ENCODE measurements at places on chromosomes 3 and 15.

- no peak for DNase-seq
These were observed 12.8 kb downstream of the SETD5 start for GRCh38 chr3:9409981-9410854.

GRCh38 chr3:153052096-153052460 lies 109.9 kb upstream of the RAP2B start:
- DNase-seq = no peak

GRCh38 chr15:75577401-75578172 lies 1.5 kb downstream of the PTPN9 start:
- DNase-seq = no peak

DNA sequence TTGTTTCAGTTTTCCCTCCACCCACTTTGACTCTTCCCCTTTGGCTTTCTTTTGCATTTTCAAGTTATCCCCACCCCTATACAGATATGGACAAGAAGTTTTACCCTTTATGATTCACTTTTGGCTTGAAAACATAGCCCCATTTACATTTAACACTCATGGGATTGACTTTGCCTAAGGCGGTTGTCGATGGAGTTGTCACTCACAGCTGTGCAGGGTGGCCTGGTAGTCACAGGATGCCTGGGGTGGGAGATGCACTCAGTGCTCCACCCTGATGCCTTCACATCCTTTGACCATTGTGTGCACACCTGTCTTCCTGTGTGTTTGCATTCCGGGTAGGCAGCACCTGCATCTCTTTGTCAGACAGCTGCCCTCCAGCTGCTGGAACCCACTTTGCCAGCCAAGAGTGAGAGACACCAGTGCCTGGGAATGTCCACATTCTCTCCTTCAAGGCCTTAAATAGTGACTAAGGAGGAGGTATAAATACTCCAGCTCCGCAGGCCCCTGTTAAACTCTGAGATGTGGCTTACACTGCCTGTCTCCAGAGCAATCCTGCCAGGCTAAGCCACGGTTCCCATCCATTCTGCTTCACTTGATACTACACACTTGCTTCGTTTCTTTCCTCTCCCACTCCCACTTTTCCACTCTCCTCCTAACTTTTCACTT lies 191.5 kb upstream of the SLC24A5 start:
- peak; percentile 81 for DNase-seq

GRCh38 chr3:127915115-127915936 lies at the start of gene KBTBD12:
Gene KBTBD12, plus strand, starts transcription at chr3:127915232. Its CDS starts 7,830 bp downstream, at chr3:127923062.
- no peak for DNase-seq

DNA sequence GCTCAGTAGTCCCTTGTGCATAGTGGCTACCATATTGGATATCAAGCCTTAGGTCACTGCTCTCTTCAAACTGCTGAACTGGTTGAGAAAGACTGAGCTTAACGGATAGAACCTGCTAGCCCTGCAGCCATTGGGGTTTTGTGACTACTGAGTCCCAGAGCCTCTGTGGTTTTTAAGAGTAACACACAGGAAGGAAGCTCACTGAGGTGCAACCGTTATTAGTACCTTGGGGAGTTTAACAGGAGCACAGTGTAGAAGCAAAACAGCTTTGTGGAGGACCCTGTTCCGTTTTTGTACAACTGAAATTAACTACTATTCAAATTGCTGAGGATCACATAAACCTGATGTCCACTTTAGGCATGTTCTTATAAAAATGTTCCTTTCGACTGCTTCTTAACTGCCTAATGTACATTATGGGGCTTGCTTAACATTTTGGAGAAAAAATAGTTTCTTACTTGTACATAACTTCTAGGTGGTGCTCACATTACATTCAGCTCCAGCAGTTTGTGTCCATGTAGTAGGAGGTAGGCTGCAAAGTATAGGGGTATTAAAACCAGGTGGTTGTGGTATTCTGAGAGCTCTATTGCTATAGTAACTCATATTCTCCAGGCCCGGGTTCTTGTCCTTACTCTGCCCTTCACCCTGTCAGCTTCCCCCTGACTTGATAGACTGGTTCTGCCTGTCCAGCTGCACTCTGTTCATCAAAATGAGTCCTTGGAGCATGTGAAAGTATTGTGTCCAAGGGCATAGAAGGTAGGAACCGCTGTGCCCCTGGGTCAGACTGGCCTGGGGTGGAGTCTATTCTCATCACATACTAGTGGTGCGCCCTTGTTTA lies 17.3 kb downstream of the PXK start:
- no peak for DNase-seq

Measured in NCI-H510A (cell line).